Mucosa of gallbladder (tissue), 1 donor: ENCODE measurements at places on chromosomes 5 and 9. TPM values are rescaled to one million over a fixed set of nuclear protein-coding genes. Genes with fewer than 3 reads are reported as not detected.

The TRIM36 gene
- 1.3 TPM for total RNA-seq

The SLC44A1 gene
- 69.1 TPM for total RNA-seq

DNA sequence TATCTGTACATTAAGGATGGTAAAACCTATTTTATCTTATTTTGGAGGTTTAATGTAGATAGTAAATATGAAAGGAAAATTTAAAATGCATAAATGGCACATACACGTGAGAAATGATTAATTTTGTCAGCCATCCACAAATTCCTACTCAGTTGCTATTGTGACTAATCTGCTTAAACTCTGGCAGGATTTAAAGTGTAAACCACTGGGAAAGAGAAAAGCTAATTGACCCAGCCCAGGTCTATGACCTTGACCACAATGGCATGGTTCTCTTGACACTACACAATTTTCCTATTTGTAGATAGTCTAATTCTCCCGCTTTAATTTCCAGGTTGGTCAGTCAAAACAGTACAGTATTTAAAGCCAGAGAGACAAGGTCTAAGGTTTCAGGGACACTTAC, 459.0 kb upstream of the KLF4 start:
- DNase-seq = no peak

The HRCT1 gene
- total RNA-seq = 2.0 TPM

GRCh38 chr5:1763548-1763911, 36.1 kb downstream of the MRPL36 start:
- DNase-seq = no peak

DNA sequence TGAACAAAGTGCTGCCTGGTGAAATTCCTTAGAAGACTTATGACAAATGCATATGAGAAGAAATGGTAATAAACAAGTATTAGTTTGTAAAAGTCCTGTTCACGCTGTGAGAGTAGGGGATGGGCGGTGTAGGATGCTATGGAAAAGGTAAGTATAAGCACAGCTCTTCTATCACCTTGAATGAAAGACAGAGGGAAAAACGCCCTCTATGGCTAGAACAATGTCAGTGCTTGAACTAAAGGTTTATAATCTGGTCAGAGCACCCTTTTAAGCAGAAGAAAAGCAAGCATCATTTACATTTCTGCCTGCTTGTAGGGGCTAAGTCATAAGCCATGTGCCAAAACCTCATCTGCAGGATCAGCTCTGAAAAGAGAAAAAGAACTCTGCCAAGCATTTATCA, 115.2 kb downstream of the LHFPL2 start:
- DNase-seq = no peak

The RANBP3L gene
- 3.9 TPM for total RNA-seq

GRCh38 chr5:127870914-127871313, 167.7 kb downstream of the CCDC192 start:
- DNase-seq = peak; percentile 30

GRCh38 chr9:83986765-83987401, 6.3 kb downstream of the RMI1 start:
- DNase-seq = no peak
